ENCODE measurements at places on chromosomes 11 and 22. TPM values are rescaled to one million over a fixed set of nuclear protein-coding genes. Genes with fewer than 3 reads are reported as not detected.

- no peak for DNase-seq
Observed at GRCh38 chr11:99571094-99571493, 550.3 kb downstream of the CNTN5 start.

GRCh38 chr22:26849575-26849974 lies 192.2 kb downstream of the MIAT start:
- no peak for DNase-seq

GRCh38 chr11:118004543-118005223 lies 18.5 kb downstream of the IL10RA start:
- DNase-seq, result no peak

GRCh38 chr22:24304062-24304675 lies 33.5 kb downstream of the SPECC1L start:
- no peak for DNase-seq

- no peak for DNase-seq
Observed at GRCh38 chr22:49566693-49567092, 261.0 kb downstream of the BRD1 start.

- DNase-seq, result no peak
Observed at GRCh38 chr11:123357990-123358827, 71.9 kb upstream of the GRAMD1B start.

DNA sequence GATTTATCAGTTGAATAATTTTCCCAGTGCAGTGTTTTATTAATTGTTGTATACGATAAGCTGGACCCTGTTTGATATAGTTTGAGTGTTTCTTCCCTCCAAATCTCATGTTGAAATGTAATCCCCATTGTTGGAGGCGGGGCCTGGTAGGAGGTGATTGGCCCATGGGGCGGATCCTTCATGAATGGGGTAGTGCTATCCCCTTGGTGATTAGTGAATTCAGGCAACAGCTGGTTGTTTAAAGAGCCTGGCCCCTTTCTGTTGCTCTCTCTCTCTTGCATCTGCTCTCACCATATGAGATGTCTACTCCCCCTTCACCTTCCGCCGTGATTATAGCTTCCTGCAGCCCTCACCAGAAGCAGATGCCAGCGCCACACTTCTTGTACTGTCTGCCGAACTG lies 1.5 kb downstream of the OR5A1 start:
- no peak for DNase-seq

- no peak for DNase-seq
Observed at GRCh38 chr11:47514825-47515647, 37.9 kb downstream of the CELF1 start.

DNA sequence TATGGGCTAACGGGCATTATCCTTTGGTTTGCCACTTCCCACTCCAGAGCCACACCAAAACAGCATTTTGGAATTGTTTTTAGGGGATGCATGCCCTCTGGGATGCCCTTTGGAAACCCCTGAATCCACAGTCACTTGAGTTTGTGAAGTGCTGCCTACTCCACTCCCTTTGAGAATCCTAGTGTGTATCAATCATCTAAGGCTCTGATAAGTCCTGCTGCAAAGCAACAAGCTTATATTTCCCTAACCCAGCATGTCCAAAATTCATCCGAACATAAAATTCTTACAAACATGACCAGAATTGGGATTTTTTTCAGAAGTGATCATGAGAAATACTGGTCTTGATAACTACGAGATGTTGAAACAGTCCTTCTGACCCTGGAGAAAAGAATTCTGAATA lies 387.9 kb downstream of the MN1 start:
- no peak for DNase-seq

DNA sequence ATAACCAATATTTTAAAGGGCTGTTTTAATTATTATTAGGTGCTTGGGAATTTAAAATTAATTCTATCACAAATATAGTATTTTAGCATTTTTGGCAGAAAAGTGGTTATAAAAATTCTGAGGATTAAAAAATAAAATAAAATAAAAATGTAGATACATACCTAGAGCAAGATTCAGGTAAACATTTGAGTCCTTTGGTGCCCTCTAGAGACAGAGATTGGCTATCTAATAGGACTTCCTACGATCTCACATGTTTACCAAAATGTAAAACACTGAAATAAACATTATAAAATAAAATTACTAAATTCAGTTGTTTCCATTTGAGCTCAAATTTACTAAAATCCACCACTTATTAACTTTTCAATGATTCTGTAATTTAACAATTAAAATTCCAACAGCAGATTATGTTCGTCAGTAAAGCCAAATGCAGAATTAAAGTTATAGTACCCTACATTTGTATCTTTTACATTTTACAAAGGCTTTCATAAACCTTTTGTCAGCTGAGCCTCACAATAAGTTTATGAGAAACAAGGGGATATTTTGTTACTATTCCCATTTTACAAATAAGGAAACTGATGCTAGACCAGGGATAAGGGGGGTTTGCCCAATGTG lies 27.7 kb downstream of the SLC36A4 start:
- no peak for DNase-seq

- DNase-seq, result no peak
Observed at GRCh38 chr22:26804911-26805539, 147.6 kb downstream of the MIAT start.

GRCh38 chr11:36233204-36233603 lies 56.0 kb downstream of the COMMD9 start:
- DNase-seq, result no peak

DNA sequence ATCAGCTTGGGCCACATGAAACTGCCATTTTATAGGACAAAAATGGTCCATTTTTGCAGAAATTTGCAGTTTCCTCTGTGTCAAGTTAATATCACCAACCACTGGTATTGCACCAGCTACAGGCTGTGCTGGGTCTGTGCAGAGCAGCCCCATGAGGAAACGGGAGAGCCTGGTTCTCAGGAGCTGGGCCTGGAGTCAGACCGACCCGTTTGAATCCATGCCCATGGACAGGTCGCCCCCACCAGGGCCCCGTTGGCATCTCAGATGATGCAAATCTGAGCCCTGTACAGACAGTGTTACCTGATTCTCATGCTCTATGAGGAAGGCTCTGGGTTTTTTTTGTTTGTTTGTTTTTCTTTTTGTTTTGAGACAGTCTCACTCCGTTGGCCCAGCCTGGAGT lies 9.8 kb upstream of the SEC14L6 start:
- DNase-seq, result no peak

DNA sequence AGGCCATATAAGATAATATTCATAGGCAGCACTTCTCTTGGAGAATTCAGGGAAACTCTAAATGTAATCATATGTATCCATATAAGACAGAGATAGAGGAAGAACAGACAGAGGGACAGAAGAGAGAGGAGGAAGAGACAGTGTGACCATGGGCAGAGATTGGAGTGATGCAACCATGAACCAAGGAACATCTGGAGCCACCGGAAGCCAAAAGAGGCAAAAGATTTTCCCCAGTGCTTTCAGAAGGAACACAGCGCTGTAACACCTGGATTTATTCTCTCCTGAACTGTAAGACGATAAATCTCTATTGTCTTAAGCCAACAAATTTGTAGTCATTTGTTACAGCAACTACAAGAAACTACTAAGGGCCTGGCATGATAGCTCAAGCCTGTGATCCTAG lies 57.7 kb downstream of the GAB2 start:
- DNase-seq, result no peak

DNA sequence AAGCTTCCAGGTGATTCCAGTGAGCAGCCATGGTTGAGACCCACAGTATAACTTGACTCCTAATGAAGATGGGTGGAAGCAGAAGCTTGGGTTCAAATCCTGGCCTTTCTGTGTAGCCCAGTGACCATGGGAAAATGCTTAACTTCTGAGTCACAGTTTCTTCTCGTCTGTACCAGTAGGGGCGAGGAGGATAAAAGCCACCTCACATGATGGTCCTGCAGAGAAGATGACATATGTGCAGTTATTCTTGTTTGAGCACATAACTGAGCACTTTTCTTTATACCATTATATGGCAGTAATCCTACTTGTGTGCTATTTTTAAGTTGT lies 4.9 kb downstream of the TMEM109 start:
- no peak for DNase-seq

GRCh38 chr22:19998991-19999820 lies 17.4 kb downstream of the ARVCF start:
- peak; percentile 28 for DNase-seq

- DNase-seq, result no peak
Observed at GRCh38 chr11:61045271-61045670, 57.0 kb upstream of the CD5 start.

GRCh38 chr11:55920537-55920936 lies 6.2 kb upstream of the OR5W2 start:
- no peak for DNase-seq

GRCh38 chr11:64503186-64503753 lies 87.8 kb upstream of the SLC22A12 start:
- no peak for DNase-seq

- DNase-seq, result no peak
Observed at GRCh38 chr22:42695294-42695693, 25.4 kb downstream of the A4GALT start.

GRCh38 chr11:18721561-18722292 lies 4.3 kb downstream of the IGSF22 start:
- DNase-seq, result peak; percentile 36

GRCh38 chr11:117313091-117313490 lies 3.0 kb downstream of the BACE1 start:
- DNase-seq, result no peak

GRCh38 chr11:126963115-126963514 lies 37.5 kb downstream of the KIRREL3 start:
- DNase-seq, result no peak

DNA sequence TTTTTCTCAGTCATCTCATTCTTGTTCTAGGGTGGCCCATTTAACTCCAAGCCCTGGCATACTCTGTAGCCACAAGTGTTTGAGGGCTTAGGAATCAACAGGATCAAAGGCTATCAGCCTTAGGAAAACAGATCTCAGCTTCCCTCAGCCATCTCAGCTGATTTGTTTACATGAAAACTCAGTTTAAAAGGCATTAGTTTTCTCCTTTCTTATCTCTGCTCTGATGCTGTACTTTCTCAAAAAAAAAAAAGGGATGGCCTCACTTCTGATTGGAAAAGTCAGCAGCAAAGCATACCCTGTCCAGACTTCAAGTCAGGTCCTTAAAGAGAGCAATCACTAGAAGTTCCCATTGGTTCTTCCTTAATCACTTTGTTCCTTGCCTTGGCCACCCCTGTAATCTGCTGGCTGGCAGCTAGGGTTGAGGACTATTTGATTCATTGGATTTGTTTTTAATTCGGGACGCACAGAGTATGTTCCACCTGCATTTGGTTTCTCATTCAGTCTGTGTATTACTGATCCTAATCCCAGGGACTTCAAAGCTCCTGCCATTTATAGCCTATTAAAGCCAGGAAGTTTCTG lies 102.8 kb downstream of the EXT2 start:
- DNase-seq, result no peak

SLC22A8 gene
- not detected for polyA plus RNA-seq

RFPL1 gene
- not detected for polyA plus RNA-seq

SCN4B gene
- not detected for polyA plus RNA-seq

DDI1 gene
- 0.07 TPM for polyA plus RNA-seq

GDPD4 gene
- not detected for polyA plus RNA-seq

SORL1 gene
- polyA plus RNA-seq, result 220 TPM

CECR2 gene
- polyA plus RNA-seq, result not detected

DEUP1 gene
- not detected for polyA plus RNA-seq

TEAD1 gene
- polyA plus RNA-seq, result not detected

RDX gene
- 17.2 TPM for polyA plus RNA-seq

PTPN5 gene
- polyA plus RNA-seq, result not detected

MYOD1 gene
- not detected for polyA plus RNA-seq

ZNF215 gene
- not detected for polyA plus RNA-seq

ALX4 gene
- not detected for polyA plus RNA-seq
